ENCODE measurements at places on chromosomes 6 and 20.
A peak's percentile ranks its signal among the peaks of the same experiment; 100 is the strongest.

DNA sequence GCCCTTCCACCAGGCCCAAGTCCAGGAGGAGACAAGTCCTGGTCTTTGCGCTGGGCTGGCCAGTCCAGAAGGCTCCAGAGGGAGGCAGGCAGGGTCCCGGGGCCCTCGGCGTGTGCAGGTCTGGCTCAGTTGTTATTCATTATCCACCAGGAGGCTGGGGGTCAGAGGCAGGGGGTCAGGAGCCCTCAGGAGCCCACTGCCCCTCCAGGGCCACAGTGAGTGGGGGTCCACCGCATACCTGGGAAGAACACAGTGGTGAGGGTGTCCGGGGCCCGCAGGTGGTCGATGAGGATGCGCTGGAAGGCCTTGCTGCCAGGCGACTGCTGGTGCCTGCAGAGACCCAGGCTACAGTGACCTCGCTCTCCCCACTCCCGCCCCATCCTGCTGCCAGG lies 4.4 kb upstream of the C20orf144 start:
- no peak for DNase-seq

DNA sequence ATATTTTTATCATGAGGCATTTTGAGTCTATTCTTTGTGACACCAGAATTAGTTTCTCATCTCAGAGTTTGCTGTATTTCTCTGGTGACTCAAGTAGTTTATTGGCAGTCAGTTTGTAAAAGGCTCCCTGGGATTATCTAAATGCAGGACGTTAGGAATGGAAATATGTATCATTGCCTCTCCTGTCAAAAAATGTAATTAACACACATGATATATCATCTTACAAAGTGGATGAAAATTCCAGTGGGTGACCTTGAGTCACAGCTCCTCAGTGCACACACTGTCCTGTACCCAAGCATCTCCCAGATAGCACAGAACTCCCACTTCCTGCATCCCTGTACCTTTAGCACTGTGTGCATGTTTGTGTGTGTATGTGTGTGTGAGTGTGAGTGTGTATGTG lies 258.6 kb downstream of the LAMA2 start:
- no peak for DNase-seq

DNA sequence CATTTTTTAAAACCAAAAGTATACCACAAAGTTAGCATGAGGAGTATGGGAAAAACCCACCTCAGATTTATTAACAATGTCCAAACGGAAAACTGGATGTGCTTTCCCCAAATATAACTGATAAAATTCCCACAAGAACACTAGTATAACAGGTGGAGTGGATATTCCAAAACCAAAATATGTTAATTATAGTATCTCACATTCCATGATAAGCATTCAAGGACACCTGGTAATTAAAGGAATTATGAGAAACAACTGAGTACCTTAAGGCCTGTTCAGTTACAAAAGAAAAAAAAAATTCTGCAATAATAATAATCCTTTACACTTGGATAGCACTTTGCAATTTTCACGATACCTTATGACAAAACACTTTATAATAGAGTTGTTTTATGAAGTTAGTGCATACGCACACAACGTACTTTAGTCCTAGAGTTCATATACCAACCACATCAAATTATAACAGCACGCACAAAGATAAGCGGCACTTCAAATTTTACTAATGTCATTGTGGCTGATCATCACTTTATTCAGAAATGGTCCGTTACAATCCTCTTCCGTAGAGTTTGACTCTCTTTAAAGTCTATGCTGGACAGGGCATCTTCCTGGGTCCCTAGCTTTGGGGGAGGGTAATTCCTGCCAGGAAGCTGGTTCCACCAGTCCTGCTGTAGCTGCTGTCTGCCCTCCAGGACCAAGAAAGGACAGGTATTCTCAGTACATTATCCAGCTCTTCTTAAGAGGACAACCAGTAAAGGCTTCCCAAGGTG lies 1.7 kb downstream of the CDK19 start:
- no peak for DNase-seq

DNA sequence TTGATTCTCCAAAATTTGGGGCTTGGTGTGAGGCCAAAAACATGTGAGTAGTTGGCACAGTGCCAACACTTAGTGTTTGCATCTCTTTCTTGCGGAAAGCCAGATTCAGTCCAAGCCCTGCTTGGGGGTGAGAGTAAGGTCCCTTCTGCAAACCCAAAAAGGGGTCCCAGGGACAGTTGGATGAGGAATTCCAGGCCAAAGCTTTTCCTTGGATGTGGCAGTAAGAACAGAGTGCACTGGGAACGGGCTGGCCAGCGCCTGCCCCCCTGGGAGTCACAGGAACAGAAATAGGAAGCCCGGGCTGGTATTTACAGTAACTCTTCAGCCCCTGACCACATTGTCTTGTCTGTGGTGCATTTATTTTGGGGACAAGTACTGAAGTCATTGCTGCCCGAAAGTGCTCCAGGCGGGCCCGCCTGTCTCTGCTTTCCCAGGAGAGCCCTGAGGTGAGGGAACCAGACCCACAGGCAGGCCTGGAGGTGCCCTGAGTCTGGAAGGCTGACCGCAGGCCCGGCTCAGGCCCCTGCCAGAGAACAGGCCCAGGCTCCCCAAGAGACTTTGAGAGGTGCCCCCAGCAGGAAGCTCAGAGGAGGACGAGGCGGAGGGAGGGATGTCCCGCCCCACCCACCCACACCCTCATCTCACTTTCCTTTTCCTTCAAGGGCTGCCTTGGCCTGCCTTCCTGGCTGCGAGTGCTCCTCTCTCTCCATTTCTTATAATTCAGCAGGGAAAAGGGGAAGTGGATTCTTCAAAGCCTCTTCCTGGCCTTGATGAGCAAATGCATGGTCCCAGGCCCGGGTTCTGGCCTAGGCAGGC lies 218.4 kb downstream of the MAFB start:
- DNase-seq, result no peak

DNA sequence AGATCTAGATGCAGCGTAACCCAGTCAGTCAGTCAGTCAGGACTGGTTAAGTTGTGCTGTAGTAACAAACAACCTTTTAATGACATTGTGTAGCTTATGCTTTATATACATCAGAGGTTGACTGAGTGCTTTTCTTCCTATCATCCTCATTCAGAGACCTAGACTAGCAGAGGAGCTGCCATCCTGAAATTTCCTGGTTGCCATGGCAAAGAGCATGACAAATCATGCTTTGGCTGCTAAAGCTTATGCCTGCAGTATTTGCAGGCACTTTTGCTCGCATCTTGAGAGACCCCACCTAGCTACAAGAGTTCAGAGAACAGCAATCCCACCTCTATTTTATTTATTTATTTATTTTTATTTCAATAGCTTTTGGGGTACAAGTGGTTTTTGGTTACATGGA lies 244.0 kb downstream of the BTBD3 start:
- no peak for DNase-seq

- DNase-seq, result no peak
These were observed 126.6 kb downstream of the SIM1 start for GRCh38 chr6:100338090-100338489.

GRCh38 chr6:167532410-167533288 lies 207.8 kb downstream of the TTLL2 start:
- no peak for DNase-seq

DNA sequence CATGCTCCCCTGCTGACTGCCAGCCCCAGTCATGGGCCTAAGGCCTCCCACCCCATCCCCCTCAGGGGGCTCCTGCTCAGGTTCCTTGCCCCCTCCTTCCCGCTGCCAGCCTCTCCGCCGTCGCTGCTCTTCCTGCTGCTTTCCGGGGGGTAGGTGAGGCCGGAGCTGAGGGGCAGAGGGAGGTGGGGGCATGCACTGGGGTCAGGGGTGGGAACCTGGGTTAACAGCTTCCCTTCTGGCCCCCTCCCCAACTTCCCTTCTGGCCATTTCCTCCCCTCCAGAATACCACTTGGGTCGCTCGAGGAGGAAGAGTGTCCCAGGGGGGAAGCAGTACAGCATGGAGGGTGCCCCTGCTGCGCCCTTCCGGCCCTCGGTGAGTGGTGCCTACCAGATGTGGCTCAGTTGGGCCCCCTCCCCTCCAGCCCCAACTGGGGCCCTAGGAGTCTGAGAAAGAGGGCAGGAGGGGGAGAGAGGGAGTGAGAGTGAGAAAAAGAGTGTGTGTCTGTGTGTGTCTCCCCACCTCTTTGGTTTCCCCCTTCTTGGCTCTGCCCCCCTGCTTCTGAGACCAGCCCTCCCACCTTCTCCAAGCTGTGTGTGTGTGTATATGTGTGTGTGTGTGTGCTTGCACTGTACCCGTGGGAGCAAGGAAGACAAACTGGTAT lies 12.1 kb downstream of the SYNGAP1 start:
- DNase-seq, result no peak

- peak; percentile 49 for DNase-seq
These were observed 183.7 kb upstream of the PMEPA1 start for GRCh38 chr20:57893366-57893999.

GRCh38 chr6:57276946-57277345 lies 40.5 kb upstream of the PRIM2 start:
- no peak for DNase-seq
